Urothelium cell line (cell line): ENCODE measurements at places on chromosomes 6 and 20.
A peak's percentile ranks its signal among the peaks of the same experiment; 100 is the strongest.

DNA sequence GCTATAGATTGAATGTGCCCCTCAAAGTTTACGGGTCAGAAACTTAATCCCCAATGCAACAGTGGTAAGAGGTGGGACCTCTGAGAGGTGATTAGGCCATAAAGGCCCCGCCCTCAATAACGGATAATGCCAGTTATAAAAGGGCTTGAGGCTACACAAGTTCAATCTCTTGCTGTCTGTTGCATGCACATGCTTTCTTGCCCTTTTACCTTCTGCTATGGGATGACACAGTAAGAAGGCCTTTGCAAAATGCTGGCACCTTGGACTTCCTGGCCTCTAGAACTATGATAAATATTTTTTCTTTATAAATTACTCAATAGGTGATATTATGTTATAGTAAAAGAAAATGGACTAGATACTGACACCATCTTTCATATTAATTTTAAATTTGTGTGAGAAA is 806.1 kb downstream of the TENT5A start:
- DNase-seq: no peak

DNA sequence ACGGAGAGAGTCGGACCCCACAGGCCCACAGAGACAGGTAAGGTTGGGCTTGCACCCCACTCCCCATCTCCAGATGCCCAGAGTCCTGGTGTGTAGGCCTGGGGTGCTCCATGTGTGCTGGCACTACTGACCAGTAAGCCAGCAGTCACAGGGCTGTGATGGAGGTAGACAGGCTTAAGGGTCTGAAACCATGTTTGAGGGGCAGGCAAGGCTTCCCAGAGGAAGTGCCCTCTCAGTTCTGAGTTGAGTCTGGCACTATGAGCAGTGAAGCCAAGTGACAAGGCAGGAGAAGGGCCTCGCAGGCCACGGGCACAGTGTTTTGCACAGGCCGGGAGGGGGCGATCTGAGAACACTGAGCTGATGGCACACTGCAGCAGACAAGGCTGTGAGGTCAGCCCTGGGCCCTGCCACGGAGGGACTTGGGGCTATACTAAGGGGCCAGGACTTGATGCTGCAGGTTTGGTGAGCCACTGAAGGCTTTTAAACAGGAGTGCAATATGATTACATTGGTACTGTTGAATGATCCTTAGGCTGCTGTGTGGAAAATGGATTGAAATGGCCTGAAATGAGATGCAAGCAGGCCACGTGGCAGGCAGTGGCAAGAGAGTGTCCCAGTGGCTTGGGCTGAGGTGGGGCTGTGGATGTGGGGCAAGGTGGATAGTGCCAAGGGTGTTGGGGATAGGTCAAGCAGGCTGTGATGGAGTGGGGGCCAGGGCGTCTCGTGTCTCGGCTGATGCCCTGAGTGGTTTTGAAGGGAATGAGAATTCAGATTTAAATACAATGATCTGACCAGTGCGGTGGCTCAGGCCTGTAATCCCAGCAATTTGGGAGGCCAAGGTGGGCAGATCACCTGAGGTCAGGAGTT is 20.3 kb downstream of the TTBK1 start:
- DNase-seq: peak; percentile 86

DNA sequence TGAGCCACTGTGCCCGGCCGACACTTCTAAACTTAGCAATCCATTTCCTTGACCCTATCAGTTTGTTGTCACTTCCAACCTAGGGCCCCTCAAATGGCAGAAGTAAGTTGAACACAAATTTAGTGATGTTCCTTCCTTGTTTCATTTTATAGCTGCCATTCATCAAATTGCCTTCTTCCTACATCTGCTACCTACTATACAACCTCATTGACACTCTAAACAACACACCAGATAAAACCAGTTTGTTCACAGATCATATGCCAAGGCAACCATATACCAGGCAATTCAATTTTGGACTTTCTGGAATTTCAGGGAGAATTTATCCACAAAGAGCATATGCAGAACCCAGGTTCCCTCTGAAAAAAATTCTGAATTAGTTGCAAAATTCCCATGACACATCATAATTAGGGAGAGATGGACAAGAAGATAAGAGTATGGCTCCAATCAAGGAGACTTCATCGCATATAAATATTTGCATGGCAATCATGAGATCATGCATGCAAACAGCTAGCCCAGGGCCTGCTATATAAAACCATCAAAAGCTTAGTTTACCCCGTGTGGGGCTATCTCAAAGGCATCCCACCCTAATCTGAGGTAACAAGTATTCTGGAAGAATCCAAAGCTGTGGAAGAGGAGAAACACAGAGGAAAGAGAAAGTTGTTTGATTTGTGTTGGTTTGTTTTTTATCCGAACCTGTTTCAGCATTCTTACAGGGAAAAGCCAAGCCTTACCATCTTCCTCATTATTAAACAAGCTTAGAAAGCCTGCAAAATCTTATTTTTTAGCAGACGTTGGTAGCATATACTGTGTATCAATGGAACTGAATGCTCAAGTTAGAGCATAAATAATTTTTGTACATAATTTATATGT is 132.8 kb upstream of the TNFAIP3 start:
- DNase-seq: no peak

GRCh38 chr6:145508107-145508506 is 227.2 kb downstream of the EPM2A start:
- no peak for DNase-seq

DNA sequence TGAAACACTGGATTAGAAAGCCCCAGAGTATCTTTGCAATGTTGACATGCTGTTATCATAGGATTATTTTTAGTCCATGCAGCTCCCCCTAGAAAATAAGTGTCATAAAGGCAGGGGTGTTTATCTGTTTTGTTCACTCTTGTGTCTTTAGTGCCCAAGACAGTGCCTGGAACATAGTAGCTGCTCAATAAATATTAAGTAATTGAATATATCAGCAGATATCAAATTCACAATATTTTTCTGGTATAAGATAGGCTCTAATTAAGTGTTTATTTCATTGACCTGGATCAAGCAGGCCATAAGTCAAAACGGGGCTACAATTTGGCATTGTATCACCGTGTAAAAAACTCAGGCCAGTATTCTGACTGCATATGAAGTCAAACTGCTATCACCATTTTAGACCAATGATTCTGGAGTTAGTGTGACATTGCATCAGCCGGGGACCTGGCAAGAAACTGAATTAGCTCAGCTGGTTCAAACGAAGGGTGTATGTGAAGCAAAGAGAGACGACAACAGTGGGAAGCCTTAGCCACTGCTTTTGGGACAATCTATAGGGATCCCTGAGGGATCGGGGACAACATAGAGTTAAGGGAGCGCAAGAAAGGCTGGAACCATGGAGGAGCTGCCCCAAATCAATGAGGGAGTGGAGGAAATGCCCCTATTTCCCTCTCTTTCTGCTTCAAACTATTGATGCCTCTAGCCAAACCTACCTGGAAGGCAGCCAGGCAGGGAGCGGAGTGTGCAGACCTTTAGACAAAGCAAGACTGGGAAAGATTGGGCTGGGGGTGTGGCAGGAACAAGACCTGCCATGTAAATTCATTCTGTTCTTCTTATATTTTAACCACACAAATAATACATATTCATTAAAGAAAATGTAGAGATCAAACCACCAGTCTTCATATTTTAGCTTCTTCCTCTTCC is 112.2 kb downstream of the PLEKHG1 start:
- DNase-seq: no peak

DNA sequence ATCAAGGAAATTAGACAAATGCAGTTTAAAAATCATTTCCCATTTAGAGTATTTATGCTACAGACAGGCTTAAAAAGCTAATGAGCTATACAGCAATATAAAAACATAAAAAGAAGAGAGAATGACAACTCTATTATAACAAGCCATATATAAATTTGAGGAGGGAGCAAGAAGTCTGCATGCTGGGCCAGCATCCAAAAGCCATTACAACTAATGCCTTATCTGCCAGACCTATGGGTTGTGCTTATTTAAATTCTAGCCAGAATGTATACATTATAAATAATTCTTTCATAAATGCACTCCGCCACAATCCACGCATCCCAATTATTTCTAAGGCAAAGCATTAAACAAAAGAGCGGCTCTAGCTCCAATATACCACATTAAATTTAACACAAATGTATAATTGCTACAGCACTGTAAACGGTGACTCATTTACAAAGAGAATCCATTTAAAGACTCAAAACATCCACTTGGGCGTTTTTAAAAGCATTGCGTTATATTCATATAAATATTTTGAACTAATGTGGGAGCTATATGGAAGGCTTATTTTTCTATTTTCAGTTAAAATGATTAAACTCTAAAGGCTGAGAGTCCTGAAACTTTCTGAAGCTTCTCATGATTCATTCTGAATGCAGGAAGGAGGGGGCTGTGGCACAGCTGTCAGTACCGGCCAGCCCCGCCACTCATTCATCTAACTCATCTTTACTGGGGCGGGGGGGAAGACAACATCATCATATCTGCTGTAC is 37.7 kb upstream of the RAB22A start:
- DNase-seq: no peak

DNA sequence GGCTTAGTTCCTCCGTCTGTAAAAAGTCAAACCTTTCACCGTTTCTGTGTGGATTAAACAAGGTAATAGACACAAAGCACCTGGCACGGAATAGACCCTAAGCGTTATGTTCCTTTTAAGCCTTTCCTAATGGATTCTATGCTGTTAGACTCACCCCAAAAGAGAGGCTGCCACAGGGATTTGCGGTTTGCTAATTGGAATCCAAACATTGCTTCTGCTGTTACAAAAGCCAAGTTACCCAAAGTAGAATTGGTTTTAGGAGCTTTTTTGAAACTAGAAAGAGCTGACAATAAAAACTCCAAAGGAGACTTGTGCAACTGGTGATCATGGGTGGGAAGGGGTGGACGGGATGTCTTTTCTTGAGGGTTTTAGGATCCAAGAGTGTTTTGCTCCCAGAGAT is 178.0 kb downstream of the BMP7 start:
- DNase-seq: no peak

GRCh38 chr20:2145376-2145775 is 43.7 kb downstream of the STK35 start:
- no peak for DNase-seq

DNA sequence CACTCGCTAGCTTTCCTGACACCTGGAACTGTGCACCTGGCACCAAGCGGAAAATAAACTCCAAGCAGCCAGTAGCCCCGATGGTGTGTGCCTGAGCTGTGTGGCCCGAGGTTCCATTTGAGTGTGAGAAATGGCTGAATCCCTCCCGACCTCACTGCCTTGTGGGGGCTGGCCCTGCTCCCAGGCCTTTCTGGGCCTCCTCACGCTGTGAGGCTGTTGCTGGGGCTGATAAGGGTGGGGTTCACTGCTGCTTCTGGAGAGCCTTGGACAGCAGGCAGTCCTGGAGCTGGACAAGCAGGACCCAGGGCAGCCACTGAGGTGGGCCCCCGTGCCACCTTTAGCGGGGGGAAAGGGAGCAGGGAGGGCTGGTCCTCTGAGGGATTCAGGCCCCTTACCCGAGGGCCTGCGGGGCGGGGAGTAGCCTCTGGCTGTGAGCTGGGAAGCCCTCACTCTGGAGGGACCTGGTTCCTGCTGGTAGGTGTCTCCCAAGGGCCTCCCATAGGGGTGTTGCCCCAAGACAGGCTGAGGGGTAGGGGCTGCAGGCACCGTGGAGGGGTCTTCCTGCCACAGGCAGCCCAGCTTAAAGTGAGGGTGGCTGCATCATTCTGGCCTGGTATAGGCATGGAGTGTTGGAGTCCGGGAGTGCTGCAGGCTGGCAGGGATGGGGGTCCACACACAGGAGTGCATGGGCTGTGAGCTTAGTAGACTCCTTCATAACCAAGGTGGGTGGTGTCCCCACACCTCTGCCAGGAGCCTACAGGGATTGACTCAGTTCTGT is 1.7 kb downstream of the PPDPF start:
- no peak for DNase-seq

- DNase-seq: no peak
Observed at GRCh38 chr20:49742948-49743347, 29.3 kb upstream of the B4GALT5 start.

GRCh38 chr6:96649926-96650325 is 87.0 kb downstream of the FHL5 start:
- DNase-seq: no peak

DNA sequence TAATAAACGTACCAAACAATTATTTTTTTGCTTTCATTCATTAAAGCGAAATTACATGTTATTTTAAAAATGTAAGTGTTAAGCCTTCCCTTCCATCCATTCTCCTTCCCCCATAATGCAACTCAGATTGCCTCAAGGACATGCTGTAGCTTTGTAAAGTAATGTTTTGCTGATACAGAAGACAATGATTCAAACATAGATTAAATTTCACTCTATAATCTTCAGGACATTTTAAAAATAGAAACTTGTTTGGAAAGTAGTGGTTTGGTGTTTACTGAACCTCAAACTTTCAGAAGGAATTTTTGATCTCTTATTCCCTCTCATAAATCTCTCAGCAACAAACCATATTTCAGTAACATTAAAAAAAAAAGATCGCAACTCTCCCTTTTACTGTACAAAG is 350.9 kb upstream of the HSF2 start:
- DNase-seq: no peak
